ENCODE measurements at places on chromosomes 5 and 9.
A peak's percentile ranks its signal among the peaks of the same experiment; 100 is the strongest.

DNA sequence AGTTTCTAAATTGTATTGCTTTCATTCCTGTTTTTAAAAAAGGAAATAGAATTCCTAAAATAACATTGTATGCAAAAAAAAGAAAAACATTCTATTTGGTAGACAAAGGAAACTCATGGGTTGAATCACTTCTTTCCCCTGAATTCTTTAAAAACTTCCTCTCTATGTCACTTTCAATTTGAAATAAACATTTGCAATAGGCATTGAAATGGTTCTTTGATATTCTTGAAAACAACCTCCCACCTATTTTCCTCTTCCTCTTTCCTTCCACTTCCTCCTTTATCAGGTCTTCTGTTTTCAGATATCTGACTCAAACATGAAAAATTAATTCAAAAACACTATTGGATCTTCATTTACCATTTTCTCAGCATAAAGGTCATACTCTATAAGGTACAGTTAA, 442.0 kb upstream of the MEF2C start:
- no peak for DNase-seq

GRCh38 chr9:115883467-115884329, 269.9 kb upstream of the PAPPA start:
- no peak for DNase-seq

DNA sequence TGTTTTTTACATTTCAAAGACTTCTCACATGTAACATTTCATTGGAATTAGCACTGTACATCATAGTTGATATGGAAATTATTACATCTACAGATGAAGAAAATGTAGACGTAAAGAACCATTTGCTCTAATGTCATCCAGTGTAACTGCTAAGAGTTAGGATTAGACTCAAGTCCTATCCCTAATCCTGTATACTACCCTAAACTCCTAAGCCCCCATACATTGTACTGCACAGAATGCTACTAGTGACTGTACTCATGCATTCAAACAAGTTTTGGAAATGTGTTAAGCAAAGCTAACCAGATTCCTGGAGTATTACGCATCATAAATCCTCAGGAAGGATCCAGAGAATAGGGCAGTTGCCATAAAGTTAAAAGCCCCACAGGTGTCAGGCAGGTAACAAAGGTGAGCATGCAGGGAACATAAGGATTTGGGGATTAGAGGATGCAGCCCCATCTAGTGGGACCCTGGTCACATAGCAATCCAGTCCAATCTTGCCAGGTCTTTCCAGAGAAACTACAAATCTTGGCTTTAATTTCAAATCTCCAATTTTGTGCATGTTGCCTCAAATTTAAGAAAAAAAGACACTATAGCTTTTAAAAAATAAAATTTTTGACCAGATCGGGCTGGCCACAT, 32.0 kb downstream of the HAVCR1 start:
- DNase-seq = no peak

DNA sequence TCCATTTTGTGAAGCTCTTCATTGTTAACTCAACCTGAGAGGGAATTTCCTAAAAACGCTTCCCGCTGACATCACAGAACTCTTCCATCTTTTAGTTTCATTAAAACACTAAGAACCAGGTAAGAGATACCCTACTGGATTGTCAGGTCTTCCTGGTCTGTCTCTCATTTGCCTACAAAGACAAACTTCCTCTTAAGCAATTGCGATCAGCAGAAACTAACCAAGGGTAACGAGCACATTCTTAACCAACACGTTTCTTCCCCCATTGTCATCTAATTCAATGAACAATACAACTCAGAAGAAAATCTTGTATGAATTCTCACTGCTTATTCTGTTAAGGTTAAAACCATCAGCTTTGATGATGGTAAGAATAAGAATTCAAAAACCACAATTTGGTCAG, 6.6 kb downstream of the FBXW11 start:
- DNase-seq = no peak

DNA sequence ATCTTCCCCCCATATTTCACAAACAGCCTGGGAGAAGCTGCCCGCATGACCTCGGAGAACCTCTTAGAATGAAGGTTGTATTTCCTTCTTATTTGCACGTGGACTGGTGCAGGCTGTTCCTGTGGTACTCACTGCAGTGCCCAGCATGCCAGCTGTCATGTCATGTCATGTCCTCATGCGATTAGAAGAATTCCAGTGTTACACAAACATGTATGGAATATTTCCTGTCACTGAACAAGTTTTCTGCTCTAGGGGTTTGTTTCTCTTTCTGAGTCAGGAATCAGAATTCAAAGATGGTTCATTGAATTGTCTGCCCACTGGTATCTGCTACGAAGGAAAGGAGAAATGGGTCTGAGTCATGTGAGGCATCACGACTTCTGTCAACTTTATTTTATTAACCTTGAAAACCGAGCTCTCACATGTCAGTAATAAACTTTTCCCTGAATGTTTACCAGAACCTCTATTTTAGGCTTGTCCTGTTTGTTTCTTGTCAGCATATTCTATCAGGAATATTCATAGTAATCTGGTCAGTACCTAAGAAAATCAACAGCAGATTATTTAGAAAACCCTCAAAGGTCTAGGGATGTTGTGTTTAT, 415.6 kb downstream of the GADD45G start:
- DNase-seq = no peak

DNA sequence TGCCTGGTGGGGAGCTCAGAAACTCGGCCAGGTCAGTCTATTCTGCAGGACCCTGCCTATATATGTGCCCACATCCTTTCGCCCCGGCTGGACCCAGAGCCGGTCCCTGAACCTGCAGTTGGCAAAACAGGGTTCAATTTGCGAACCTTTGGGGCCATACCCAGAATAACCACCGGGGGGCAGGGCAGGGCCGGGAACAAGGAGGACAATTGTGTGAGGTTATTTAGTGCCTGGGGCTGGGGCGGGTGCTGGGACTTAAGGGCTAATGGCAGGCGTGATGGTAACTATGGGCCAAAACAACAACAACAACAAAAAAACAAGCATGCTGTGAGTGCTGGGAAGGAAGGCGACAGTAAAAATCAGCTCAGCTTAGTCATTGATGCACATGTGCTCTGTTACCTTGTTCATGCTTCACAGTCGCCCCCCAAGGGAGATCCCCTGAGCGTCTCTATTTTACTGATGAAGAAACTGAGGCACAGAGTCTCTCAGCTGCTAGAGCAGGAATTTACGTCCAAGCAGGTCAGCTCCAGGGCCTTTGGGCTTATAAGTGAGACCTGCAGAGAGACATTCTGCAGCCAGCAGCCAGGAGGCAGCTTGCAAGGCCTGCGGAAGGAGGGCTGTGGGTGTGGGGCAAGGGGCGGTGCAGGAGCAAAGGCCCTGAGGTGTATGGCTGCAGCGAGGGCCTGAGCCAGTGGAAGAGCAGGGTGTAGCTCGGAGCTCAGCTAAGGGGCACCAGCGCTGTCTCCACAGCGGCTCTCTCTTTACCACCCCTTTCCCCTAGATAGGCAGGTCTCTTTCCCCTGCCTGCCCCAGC, 106.0 kb downstream of the PHF2 start:
- peak; percentile 62 for DNase-seq

GRCh38 chr5:134555890-134556311, 30.4 kb downstream of the JADE2 start:
- DNase-seq = peak; percentile 82

GRCh38 chr9:113154471-113154870, 3.7 kb downstream of the SLC31A2 start:
- no peak for DNase-seq

GRCh38 chr5:170880084-170880483, 18.3 kb downstream of the RANBP17 start:
- no peak for DNase-seq

- DNase-seq = no peak
Observed at GRCh38 chr5:55575815-55576583, 41.2 kb upstream of the PLPP1 start.

DNA sequence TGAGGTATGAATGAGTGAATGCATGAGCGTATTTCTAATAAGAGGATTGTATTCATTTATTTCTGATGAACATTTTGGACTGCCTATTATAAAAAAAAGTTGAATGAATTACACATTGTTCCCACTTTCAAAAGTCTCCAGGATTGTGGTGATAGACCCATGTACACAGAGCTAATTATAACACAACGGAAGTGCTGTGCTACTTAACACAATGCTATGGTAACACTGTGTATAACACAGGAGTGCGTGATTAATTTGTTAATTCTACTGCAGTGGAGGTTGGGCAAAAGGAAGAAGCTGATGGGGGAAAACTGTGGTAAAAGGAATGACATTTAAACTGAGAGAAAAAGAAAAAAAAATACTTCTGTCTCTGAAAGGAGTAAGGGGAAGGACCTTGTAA, 147.8 kb upstream of the MEF2C start:
- no peak for DNase-seq

DNA sequence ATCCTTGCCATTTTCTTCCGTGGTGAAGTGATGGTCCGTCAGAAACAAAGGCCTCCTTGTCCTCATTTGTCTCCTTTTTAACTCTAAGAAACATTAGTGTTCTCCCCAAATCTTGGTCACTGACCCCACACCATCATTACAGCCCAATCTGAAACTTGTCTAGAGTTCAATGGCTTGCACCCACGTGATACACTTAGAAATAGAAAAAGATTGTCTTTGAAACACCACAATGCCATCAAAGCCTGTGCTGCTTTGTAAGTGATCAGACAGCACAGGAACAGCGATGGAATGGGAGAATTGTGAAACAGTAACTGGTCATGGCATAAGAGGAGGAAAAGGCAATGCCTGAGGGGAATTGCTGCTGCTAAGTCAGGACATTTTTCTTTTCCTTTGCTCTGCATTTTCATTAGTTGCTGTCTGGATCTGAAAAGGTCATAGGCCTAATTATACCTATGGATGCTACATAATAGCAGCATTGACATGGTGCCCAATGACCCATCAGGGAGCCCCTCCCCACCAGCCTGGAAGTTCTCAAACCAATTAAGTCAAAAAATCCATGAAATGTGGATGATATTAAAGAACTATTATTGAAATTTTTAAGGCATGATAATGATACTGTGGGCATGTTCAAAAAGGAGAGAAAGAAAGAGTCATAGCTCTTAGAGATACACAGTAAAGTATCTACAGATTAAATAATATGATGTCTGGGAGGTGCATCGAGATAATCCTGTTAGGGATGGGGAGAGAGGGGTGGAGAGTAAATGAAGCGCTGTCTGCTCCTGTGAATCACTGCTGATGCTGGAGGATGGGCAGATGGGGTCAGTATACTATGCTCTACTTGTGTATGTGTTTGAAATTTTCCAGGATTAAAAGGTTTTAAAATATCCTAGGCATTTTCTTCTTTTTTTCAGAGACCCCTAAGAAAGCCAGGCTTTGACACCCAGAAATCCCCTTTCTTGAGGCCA, 83.6 kb downstream of the ENC1 start:
- DNase-seq = no peak

GRCh38 chr5:36147681-36148080, 4.0 kb downstream of the LMBRD2 start:
- no peak for DNase-seq

- no peak for DNase-seq
Observed at GRCh38 chr5:64318175-64318574, 152.5 kb downstream of the RNF180 start.

GRCh38 chr9:119765632-119766175, 396.5 kb upstream of the BRINP1 start:
- no peak for DNase-seq

- no peak for DNase-seq
Observed at GRCh38 chr5:39194466-39195136, 24.8 kb downstream of the FYB1 start.

DNA sequence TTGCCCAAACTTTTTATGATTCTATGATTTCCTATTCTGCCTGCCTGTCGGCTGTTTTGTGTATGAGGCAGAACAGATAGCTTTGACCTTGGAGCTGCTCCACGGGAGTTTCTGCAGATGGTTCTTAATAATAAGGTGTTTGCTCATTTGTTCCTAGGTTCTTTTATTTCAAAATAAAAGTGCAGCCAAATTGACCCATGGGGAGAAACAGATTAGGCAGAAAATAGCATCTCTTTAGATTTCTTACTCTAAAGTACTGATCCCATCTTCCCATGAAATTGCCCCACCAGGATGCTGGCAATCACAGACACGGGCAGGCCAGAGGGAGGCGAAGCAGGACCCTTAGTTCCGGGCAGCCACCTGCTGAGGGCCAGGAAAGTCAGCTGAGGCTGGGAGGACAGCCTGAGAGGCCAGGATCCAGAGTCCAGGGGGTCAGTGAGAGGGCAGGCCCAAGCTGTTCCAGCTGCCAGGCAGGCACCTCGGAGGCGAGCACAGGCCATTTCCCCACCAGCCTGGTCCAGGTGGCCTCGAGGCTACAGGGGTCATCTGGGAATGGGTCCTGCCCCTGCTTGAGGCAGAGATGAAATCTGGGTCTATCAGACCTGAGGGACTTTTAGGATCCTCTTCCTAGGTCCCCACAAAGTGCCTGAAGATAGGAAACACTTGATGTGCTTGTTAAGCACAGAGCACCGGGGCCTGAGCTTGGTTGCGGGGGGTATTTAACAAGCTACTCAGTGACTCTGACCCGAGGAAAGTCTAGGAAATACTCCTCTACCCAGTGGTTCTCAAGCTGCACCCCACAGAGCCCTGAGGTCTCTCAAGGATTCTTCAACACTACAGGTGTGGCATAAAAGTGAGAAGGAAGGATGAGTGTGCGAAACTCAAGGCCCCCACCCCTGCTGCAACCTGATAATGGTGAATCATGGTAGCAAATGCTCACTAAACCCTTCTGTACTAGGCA, 145.4 kb downstream of the CMYA5 start:
- no peak for DNase-seq

DNA sequence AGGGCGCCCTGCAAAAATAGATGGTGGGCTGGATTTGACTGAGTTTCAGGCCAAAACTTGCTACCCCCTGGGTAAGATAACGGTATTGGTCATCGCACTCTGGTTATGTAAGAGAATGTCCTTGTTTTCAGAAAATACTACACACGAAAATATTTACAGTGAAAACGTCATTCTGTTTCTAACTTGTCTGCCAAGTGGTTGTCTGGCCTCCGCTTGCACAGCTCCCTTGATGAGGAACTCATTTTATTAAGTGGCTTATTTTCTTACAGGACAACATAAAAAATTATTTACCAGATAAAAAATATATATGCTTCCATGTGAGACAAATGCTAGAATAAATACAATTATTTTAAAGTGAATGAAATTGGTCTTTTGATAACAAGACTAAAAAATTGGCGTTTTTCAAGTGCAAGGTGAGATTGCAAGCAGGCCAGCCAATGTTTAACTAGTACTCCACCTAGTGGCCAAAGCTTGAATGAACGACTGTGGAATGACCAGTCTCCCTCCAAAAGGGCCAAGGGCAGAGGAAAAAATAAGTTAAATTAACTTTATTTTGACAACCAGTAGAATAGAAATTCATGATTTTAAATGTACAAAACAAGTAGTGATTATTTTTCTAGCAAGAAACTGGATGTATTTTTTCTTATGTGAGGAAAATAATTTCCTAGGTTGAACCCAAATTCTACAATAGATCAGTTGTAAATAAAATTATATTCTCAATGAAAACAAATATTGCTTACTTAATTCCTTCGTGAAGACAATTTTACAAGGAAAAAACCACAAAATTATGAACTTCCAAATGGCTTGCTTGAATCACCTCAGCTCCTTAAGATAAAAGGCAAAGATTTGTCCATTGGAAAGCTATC, 93.2 kb downstream of the ZFAND5 start:
- no peak for DNase-seq

- DNase-seq = no peak
Observed at GRCh38 chr5:179312557-179313235, 32.6 kb downstream of the ADAMTS2 start.

Data from left cardiac atrium (tissue), 4 donors.